Breast epithelium (tissue), 4 donors: ENCODE measurements at places on chromosomes 2 and 18.

DNA sequence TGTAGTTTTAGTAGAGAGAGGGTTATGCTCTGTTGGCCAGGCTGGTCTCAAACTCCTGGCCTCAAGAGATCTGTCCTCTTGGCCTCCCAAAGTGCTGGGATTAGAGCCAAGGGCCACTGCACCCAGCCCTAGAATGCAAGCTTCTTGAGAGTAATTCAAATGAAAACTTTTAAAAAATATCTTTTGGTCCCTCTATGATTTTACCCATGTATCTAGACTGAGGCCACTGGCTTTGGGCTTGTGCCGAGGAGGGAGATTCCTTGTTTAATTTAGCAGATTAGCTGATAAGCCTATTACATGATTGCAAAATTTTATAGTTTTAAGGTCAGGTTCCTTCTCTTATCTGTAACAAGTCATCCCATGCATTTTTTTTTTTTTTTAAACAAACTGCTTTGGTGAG lies 59.5 kb upstream of the CCDC195 start:
- no peak for DNase-seq

DNA sequence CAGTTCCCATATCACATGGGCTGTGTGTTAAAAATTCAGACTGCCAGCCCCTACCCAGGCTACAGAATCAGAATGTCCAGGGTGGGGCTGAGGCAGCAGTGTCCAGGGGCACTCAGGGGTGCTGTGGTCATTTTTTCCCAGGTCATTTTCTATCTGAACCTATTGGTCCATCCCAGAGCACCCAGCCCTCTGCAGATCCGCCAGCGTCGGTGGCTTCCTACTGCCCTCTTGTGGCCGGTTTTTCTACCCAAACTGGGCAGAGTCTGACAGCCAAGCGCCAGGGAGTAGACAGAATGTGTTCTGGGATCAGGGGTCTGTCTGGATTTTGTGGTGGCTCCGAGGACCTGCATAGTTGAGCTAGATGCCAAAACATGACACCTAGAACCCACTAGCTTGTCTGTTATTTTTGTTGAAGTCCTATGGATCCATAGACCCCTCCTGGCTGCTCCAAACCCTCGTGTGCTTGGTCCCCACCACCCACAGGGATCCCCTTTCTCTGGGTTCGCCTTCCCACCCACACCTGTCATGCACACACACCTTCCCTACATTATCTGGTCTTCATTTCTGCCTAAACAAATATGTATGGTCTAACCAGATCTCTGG lies 34.1 kb upstream of the RMDN2 start:
- DNase-seq, result peak; percentile 64

DNA sequence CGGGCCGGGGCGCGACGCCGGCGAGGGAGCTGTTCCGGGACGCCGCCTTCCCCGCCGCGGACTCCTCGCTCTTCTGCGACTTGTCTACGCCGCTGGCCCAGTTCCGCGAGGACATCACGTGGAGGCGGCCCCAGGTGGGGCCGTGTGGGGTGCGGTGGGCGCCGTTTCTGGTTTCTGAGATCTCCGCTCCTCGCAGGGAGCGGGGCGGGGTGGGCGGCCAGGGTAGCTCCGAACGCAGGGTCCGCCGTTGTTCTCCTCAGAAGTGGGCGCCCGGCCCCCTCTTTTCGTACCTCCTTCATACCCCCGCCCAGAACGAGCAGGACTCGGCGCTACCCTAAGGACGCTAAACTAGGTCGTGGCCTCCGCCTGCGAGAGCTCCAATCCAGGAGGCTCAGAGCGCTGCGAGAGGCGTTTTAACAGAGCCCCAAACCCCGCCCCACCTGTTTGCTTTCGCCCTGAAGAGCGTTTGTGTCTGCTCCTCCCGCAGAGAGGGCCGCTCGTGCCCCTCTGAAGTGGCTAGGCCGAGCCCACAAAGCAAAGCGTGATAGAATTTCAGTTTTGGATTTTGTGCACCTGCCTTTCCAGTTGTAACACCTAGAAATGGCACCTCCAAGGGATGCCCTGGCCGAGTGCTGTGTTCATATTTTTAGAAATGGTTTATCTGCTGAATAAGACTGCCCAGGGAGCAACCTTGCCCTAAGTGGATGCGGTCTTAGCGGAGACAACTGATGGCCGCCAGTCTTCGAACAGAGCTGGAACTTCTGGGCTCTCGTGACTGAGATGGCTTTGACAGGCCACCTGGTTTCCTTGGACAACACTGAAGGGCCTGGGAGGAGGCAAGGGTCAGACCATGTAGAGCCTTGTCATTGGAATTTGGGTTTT lies 626 bp downstream of the CAPN10 start:
- DNase-seq, result no peak

GRCh38 chr2:220334210-220334609 lies 706.8 kb downstream of the SLC4A3 start:
- DNase-seq, result peak; percentile 69

GRCh38 chr2:238642973-238643372 lies 204.9 kb upstream of the TWIST2 start:
- DNase-seq, result no peak

GRCh38 chr2:56132138-56132537 lies 51.7 kb upstream of the CCDC85A start:
- DNase-seq, result no peak

- no peak for DNase-seq
Measured at GRCh38 chr2:208713066-208713745, 306.6 kb downstream of the PTH2R start.

DNA sequence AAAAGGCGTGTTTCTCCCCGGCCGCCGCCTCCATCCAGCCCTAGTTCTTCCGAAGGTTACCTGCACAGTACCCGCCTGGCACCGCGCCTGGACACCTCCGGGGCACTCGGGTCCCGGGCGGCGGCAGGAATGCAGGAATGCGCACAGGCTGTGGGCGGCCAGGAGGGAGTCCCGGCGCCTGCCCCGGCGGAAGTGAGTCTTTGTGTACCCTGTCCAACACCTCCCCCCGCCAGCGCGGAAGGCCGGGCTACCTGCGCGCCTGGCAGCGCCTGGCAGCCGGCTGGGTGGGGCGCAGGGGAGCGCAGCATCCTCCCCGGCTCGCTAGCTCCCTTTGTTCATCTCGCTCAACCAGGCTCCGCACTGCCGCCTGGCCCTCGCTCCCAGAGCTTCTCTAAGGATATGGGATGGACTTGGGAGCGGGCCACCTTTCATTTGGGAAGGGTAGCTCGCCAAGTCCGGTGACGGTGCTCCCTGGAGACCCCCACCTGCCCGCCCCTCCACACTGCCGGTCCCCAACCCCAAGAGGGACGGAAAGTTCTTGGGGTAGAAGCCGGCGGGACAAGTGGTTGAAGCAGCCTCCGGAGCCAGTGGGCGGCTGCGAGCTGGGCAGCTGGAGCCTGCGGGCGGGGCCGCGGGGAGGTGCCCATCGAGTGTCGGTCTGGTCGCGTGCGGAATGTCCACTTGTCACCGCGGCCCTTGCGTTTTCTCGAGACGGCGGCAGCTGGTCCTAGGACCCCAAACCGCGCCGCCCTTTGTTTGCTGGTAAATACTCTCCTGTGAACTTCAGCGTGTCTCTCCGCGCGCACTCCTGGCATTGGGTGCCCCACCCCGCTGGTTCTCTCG lies 1.2 kb upstream of the ST6GAL2 start:
- peak; percentile 55 for DNase-seq

GRCh38 chr2:216721141-216721540 lies 25.8 kb upstream of the IGFBP5 start:
- no peak for DNase-seq

DNA sequence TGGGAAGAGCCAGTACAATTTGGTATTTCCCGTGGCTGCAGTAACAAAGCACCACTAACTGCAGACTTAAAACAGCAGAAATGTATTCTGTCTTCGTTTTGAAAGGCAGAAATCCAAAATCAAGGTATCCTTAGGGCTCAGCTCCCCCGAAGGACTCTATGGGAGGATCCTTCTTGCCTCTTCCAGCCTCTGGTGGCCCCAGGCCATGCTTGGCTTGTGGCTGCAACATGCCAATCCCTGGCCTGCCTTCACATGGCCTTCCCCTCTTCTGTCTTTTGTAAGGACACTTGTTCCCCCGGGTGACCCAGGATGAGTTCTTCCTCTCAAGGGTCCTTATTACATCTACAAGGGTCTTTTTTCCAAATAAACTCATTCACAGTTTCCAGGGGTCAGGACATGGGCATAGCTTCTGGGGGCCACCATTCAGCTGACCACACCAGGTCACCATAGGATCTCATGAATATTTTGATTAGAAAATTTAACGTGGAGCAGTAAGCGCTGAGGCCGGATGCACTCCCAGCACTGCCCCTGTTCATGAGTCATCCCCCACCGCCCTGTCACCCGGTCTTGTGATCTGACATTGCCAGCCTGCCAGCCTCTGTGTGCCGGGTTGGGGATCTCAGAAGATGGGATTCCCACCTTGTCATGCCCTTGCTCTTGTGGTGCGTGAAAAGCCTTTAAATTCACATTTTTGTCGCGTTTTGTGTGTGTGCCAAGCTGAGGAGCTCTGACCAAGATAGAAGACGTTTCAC lies 61.2 kb upstream of the B3GNT7 start:
- DNase-seq, result no peak

- peak; percentile 77 for DNase-seq
Measured at GRCh38 chr2:219453671-219454590, 19.3 kb downstream of the SPEG start.

GRCh38 chr2:39657287-39657937 lies 8.3 kb upstream of the TMEM178A start:
- no peak for DNase-seq

DNA sequence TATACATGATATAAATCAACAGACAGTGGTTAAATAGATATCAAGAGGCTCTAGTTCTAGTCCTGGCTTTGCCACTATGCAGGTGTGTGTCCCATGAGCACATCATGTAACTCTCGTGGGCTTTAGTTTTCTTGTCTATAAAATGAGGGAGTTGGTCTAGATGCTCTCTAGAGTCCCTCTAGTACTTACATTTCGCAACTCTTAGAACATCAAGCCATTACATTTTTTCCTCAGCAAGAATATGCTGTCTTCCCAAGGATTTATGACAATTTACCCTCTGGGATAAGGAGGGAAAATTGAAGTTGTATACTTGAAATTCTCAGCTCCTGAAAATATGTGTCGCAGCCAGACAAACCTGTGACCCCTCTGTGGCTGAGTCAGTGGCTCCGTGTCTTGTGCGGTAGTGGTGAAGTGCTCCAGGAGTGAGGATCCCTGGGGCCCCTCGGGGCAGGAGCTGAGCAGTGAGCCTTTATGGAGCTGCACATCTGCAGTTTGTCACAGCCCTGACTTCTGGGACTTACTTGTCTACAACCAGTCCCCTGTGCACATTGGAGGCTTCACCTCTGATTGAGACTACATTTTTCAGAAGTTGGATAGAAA lies 6.8 kb downstream of the PKP4 start:
- no peak for DNase-seq

GRCh38 chr2:141723814-141724213 lies 407.0 kb downstream of the LRP1B start:
- DNase-seq, result no peak

DNA sequence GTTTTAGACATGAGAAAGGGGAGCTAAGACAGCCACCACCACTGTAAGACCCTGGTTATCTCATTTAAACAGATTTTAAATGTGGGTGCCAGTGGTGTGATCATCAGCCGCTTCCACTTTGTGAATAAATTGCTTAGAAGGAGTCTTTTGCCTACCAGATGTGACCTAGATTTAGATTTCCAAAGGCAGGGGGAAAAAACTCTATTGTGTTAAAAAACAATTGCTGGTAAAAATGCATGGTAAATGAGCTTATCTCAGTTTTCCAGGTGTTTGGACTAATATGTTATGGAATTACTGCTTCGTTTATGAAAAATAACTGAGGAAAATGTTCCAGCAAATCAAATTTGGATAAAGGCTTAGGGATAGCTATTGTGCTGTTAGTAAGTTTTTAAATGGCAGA lies 466.3 kb upstream of the RAB12 start:
- no peak for DNase-seq

- DNase-seq, result no peak
Measured at GRCh38 chr2:37558623-37559022, 112.8 kb downstream of the CDC42EP3 start.

GRCh38 chr2:225337183-225337582 lies 62.3 kb upstream of the NYAP2 start:
- no peak for DNase-seq

GRCh38 chr2:220455351-220455990 lies 828.0 kb downstream of the SLC4A3 start:
- DNase-seq, result no peak

DNA sequence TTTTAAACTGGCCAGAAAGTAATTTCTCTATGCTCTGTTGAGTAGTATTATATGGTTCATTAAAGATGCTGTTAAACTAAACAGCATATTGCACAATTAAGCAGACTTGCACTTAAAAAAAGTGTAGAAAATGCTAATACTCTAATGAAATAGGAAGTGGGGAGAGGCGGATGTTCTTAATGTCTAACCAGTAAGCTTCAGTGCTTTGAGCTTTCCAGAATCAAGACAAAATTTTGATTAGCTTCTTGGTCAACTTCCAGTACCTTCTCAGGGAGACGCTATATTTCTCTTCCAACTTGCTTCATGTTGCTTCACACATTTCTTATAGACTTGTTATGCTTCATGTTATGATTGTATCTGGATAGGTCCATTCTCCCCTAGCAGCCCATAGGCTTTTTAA lies 89.1 kb downstream of the MAP2 start:
- no peak for DNase-seq

DNA sequence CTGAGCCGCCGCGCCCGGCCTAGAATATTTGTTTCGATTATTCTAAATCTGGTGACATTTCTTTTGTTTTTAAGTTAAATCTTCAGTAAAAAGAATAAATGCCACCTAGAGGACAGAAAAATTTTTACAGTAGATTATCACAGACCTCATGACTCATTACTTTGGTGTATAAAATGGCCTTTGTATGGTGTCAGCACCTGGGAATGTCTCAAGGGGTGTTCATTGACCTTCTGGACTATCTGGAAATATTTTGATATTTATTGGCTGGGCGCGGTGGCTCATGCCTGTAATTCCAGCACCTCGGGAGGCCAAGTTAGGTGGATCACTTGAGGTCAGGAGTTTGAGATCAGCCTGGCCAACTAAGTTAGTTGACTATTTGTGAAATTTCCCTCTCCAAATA lies 30.3 kb upstream of the SLC30A6 start:
- no peak for DNase-seq

DNA sequence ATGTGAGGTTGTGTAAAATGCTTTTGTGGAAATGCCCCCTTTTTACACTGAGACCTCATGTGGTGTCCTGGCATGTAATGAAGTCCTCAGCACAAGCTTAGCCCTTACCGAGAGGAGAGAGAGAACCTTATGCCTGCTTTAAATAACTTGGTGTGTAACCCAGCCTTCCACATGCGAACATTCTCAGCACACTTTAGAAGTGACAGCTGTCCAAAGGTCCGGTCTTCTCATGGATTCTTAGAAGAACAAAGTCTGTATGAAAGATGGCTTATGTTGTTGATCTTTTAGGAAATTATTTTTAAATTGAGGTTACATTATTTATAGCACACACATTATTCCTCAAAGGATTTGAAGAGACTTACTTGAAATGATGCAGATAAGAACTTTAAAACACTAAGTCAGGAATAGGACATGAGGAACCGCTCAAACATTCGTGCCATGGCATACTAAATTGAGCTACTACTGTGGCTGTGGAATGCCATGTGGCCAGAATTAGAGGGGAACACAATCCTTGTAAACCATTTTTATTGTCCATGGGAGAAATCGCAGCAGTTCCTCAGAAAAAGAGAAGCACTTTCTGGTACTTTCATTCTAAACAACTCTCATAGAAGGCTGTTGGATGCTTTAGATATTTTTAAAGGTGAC lies 79.6 kb downstream of the WDSUB1 start:
- DNase-seq, result no peak
